Right lobe of liver (tissue), 6 donors: ENCODE measurements at places on chromosomes 2 and 18.
A peak's percentile ranks its signal among the peaks of the same experiment; 100 is the strongest.

DNA sequence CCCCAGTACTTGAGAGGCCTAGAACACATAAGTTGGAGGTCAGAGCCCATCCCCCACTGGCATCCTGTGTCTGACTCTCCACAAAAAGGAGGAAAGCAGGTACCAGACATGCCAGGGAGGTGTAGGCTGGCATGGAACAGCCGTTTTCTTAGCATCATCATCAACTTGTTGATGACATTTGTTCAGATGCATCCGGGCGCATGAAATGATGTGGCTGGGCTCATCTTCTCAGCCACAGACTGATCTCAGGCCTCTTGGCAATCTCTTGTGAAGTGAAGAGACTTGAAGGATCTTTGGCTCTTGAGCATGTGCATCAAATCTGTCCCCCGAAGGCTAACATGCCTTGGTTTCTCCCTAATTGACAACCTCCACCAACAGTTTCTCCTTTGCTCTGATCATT lies 243.3 kb downstream of the TSN start:
- no peak for DNase-seq

- DNase-seq = no peak
These were observed 175.9 kb upstream of the ITGA4 start for GRCh38 chr2:181281206-181281832.

- DNase-seq = no peak
These were observed 15.5 kb upstream of the ECEL1 start for GRCh38 chr2:232502911-232503808.

- no peak for DNase-seq
These were observed 248.6 kb downstream of the SP3 start for GRCh38 chr2:173716458-173717052.

GRCh38 chr2:24083567-24084385 lies 858 bp downstream of the TP53I3 start:
- DNase-seq = no peak

DNA sequence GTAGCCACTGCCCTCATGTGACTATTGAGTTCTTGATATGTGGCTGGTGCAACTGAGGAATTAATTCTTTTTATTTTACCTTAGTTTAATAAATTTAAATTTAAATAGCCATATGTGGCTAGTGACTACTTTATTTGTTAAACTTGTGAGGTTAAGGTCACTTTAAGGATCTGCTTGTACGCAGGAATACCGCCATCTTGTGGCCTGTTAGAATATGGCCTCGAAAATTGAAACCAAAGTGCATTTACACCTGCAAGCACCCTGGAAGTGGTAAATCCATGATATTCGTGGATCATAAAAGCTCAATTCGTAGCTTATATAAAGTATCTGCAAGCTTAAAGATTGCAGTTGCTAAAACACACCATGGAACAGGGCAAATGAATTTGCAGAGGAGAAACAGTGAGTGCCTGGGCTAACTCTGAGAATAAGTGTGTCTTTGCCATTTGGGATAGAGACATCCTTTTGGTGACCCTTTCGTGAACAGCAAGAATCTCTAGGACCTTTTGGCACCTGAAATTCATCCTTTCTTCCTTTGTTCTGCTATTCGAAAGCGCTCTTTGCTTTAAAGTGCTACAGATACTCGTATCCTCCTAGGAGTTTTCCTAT lies 59.9 kb upstream of the REG3A start:
- DNase-seq = peak; percentile 45
